ENCODE measurements at places on chromosomes 13 and 19. TPM values are rescaled to one million over a fixed set of nuclear protein-coding genes. Genes with fewer than 3 reads are reported as not detected.
A peak's percentile ranks its signal among the peaks of the same experiment; 100 is the strongest.

DNA sequence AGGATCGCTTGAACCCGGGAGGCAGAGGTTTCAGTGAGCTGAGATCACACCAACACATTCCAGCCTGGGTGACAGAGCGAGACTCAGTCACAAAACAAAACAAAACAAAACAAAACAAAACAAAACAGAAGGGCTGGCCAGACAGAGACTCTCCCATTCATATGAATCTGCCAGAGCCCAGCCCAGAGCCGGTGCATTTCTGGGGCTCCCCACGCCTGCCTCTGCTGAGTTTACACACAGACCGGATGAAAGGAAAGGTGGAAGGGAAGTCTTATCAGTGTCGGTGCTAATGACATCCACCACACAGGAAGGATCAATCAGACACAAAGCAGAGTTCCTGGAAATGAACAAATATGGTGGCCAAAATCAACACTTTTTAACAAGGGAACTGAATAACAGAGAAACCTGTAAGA, 6.8 kb downstream of the TRAPPC6A start:
- peak; percentile 60 for DNase-seq

DNA sequence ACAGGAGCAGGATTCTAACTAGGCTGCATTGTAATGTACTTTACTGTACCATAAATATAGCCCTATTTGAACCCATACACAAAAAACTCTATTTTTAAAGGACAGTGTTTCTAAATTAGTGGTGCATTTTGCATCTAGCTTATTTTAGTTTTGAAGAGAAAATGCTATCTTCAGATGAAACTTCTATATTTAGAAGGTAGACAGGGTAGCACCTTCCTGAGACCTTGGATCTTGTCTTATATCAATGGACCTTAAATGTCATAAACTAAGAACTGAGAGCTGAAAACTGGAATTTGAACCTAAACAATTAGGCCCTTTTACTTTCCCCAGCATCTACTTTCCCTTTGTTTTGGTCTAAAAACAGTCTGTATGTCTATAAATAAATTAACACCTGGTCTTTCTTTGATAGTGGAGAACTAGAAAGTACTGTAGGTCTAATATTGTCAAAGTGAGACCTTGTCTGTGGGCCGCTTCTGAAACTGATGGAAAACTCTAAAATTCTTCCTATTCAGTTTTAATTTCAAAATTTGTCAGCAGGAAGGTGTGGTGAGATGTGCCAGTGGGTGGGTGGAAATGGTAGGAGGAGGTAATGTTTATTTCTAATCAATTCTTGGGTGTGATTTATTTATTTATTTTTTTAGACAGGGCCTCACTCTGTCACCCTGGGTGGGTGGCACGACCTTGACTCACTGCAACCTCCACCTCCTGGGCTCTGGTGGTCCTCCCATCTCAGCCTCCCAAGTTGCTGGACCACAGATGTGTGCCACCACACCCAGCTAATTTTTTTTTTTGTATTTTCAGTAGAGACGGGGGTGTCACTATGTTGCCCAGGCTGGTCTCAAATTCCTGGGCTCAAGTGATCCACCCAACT, 10.1 kb downstream of the COG3 start:
- no peak for DNase-seq

- peak; percentile 28 for DNase-seq
These were observed 463.8 kb downstream of the ITGBL1 start for GRCh38 chr13:101916108-101916774.

GRCh38 chr13:98688373-98688772, 64.1 kb downstream of the SLC15A1 start:
- no peak for DNase-seq

- no peak for DNase-seq
These were observed 30.7 kb upstream of the ASF1B start for GRCh38 chr19:14166999-14167575.

- no peak for DNase-seq
These were observed 978 bp downstream of the ERICH4 start for GRCh38 chr19:41443813-41444455.

DNA sequence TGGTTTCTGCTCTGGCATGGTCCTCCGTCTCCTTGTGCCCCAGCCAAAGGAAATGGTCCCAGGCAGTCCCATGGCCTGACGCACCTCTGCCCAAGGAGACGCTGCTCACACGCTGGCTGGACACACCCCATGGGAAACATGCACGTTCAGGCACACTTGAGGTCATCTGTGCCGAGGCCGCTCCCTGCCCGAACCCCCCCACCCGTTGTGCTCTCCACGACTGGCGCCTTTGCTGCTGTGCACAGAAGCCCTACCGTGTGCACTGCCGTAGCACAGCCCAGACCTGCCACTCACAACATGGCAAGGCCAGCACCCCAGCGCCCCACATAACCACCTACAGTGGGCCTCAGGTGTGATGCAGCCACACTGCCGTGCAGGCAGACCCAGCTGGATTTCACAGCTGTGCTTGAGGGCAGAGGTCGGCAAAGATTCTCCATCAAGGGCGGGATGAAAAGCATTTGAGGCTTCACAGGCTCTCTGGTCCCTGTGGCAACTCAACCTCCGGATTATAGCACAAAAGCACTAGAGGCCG, 65.7 kb downstream of the SPACA7 start:
- no peak for DNase-seq

- no peak for DNase-seq
These were observed 86.5 kb upstream of the FBXL3 start for GRCh38 chr13:77113496-77113895.

DNA sequence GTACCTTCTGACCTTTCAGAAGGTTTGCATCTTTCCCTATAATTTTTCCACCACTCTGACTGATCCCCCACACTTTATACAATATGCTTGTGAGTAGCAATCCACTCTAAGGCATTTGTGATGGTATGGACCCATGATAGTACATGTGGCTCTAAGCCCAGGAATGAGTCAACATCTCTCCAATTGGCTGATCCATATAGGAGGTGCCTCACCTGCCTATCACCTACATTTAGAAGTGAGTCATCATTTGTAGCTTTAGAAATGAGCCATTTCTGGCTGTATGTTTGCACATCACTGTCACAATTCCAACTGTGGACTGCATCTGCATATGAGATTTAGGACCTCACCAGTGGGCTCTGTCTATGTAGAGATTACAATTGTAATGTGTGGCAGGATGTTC, 133.1 kb upstream of the ZNF91 start:
- DNase-seq: no peak

DNA sequence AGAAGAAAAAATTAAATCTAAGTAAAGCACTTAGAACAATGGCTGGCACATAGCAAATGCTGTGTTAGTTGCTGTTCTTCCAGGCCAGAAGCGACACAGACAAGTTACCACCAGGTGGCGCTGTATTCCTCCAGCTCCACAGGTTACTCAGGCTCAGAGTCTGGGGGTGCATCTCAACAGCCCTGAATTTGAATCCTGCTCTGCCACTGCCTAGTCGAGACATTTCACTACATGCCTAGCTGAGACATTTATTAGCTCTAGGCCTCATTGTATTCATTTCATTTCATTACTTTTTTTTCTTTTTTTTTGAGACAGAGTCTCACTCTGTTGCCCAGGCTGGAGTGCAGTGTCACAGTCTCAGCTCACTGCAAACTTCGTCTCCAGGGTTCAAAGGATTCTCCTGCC, 16.4 kb upstream of the CYP2B6 start:
- DNase-seq: peak; percentile 59

DNA sequence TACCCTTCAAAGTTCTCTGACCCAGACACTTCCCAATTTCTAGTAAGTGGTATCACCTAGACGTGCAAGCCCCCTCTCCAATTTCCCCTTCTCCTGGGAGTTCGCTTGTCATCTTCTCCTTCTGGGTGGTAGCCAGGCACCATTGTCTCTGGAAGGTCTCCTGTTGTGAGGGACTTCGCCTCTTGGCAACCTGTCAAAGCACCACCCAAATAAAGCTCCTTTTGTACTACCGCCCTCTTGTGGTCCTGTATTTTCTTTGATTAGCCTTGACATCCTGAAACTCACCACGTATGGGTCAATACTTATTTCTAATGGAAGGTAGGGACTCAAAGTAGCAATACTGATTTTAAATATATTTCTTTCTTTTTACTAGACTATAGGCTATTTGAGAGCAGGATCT, 8.2 kb downstream of the GPC5 start:
- no peak for DNase-seq

DNA sequence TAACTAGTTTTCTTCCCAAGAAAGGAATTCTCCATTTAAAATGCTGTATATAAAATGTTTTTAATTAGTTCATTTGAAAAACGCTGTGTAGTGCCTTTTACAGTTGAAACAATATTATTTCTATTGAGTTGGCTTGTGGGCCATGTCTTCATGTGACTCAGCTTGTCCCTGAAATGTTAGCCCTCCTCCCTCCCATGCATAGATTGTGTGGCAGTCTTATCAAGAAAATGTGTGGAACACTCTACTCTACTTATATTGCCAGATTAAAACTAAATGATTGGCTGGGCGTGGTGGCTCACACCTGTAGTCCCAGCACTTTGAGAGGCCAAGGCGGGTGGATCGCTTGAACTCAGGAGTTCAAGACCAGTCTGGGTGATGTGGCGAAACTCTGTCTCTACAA, 33.4 kb downstream of the TFDP1 start:
- DNase-seq: peak; percentile 3

DNA sequence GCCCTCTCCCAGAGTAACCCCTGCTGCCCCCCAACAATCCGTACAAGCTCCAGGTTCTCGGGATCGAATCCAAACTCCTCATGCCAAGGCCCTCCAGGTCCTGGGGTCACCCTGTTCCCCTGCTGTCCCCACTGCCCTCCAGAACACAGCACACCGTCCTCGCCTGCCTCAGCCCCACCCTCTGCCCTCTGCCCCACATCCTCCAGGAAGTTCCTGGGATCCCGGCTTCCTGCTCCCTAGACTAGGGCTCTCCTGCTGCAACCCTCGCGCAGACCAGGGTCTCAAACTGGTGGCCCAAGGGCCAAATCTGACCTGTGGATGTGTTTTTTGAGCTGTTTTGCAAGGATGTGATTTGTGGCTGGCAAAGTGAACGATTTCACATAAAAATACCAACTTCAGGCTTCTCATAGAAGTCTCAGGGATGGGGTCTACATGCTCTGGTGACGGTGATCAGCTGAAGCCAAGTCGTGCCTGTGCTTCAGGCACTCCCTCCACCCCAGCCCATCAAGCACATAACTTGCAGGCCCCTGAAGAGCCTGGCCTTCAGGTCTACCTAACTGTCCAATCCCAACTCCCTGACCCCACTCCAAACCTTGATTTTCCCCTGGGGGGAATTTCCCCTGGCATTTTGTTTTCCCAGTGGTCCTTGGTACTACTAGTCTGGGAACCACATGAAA, 1.8 kb downstream of the RABAC1 start:
- DNase-seq: peak; percentile 38

DNA sequence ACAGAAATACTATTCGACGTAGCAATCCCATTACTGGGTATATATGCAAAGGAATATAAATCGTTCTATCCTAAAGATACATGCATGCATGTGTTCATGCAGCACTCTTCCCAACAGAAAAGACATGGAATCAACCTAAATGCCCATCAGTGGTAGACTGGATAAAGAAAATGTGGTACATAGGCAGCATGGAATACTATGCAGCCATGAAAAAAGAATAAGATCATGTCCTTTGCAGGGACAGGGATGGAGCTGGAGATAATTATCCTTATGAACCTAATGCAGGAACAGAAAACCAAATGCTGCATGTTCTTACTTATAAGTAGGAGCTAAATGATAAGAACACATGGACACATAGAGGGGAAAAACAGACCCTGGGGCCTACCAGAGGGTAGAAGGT, 89.3 kb downstream of the UBL3 start:
- no peak for DNase-seq

DNA sequence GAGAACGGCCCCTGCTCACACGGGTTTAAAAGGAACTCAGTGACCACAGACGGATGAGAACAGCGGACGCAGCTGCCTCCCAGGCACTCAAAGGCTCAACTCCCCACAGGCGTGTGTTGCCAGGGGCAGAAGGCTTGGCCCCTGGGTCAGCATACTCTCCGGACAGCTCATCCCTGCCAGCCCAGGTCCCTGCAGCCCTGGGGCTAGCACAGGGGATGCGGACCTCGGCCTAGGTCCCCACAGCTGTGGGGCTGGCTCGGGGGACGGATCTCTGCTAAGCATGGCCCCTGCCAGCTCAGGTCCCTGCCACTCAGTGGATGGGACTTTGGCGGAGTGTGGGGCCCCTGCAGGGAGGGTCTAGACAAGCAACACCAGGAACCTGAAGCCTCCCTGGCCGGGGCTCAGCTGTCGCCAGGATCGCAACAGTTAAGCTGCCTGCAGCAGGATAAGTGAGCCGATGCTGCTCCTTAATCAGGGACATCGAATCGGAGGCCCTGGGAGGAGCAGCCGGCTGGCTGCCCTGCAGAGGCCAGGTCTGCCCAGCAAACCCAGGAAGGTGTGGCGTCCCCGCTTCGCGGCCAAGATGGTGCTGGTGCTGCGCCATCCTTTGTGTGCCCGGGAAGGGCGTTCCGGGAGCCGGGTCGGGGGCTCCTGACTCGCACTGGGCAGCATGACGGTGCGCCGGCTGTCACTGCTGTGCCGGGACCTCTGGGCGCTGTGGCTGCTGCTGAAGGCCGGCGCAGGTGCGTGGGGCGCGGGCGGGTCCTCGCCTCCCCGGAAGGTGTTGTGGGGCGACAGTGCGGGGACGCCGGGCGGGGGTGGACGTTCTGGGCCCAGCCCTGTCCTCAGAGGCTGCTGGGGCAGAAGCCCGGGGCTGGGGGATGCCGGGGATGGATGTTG, 32.5 kb downstream of the MCF2L start:
- DNase-seq: peak; percentile 81

DNA sequence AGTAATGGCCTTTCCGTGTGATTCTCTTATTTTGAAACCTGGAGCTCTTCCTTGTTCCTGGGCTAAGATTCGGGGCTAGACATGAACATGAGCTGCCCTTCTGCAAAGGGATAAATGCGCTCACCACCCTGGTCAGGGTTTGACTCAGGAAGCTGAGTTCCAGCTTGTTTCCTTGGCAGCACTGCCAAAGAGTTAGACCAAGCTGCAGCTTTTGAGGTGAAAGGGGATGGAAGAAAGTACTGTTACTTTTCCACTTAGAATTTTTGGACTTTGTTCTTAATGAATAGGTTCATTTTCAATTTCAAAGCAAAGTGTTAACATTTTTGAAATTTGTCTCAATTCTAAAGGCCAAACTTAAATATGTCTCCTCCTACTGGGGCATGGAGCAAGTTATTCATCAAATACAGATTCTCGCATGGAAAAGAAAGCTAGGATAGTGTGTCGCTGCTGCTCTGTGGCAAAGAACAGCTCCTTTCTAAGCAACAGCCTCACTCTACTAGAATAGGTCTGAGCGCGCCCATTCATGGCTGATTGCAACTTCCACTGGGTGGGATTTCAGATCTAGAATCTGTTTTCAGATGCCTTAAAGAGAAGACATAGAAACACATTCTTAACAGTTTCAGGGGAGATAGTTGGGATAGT, 2.2 kb downstream of the RGCC start:
- no peak for DNase-seq

GRCh38 chr13:104025303-104025702, 959.1 kb upstream of the SLC10A2 start:
- DNase-seq: no peak

GRCh38 chr13:98869408-98870090, 108.3 kb downstream of the DOCK9 start:
- peak; percentile 59 for DNase-seq

The ATP13A1 gene
- 16.7 TPM for polyA plus RNA-seq

The TMEM86B gene
- polyA plus RNA-seq: 1.6 TPM

The UBL3 gene
- 15.8 TPM for polyA plus RNA-seq

The SNRPD2 gene
- polyA plus RNA-seq: 281 TPM

The ZIC5 gene
- not detected for polyA plus RNA-seq

The SELENOV gene
- polyA plus RNA-seq: not detected

The CBY2 gene
- not detected for polyA plus RNA-seq

The CACNG7 gene
- polyA plus RNA-seq: 0.05 TPM

The C19orf38 gene
- 0.23 TPM for polyA plus RNA-seq

The CYTH2 gene
- 27.4 TPM for polyA plus RNA-seq

The SIAH3 gene
- polyA plus RNA-seq: not detected

The PAK4 gene
- polyA plus RNA-seq: 15.1 TPM
